T-helper 2 cell treated with Interferon-gamma antibody and Interleukin-4, amounts not matched to agents 5 μg/mL and 100 μg/mL, for 36 hours (primary cell): ENCODE measurements at places on chromosomes 2 and 18.

GRCh38 chr2:133571249-133571648 lies 3.0 kb upstream of the NCKAP5 start:
- DNase-seq: no peak

- no peak for DNase-seq
Observed at GRCh38 chr2:39780825-39781600, 2.0 kb upstream of the THUMPD2 start.

DNA sequence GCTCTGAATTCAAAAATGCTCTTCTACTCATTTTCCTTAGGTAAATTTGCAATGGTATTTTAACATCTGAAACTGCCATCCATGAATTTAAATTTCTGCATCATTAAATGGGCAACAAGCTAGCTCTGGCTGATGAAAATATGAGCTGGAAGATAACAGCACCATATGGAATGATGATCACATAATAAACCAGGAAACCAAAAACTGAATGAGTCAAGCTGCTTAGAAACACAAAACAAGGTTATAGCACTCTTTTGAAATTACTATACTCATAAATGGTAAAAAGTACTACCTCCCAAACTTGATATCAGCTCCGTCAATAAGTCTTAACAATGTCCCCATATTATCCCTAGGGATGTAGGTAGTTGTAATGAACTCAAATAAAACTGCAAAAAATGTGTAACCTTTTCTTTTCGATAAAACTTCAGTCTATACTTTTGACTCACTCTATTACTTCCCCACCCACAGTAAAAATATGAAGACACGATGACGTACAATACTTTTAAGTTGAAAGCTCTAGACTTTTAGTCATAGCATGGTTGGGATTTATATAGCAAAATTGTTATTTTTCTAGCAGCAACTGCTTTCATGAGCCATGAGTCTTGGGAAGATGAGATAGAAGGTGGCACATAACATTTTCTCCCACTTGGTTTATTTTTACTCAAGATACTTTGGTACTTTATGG lies 396.7 kb downstream of the CDH2 start:
- DNase-seq: no peak

DNA sequence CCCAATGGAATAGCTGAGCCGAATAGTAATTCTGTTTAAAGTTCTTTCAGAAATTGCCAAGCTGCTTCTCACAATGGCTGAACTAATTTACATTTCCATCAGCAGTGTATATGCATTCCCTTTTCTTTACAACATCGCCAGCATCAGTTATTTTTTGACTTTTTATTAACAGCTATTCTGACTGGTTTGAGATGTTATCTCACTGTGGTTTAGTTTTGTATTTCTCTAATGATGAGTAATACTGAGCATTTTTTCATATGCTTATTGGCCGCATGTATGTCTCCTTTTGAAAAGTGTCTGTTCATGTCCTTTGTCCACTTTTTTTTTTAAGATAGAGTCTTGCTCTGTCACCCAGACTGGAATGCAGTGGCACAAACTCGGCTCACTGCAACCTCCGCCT lies 100.7 kb downstream of the C2orf74 start:
- no peak for DNase-seq

DNA sequence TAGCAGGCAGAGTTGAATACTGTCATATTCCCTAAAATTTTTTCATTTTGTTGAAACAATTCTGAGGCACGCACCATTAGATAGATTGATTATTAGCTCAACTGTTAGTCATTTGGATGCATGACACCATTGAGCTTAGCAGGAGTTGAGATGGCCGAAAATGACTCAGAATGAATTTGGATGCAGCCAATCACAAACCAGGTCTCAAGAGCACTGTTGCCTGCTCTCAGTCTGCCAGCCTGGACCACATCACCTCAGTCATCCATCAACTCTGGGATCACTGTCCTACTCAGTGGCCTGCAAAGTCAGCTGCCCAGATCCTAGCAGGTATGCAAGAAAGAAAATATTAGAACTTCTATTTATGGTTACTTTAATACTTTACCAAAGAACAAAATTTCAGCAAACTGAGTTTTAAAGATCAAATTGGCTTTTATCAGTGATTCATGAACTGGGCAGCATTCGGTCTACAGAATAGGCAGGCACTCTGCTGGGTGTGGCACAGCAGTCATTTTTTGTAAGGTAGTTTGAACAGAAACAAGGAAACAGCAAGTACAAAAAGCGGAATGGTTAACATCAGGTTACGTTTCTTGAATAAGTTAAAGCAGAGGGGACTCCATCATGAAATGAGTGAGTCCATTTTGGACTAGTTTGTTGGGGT lies 152.7 kb upstream of the ARHGAP28 start:
- DNase-seq: no peak

GRCh38 chr2:96106991-96107707 lies 9.2 kb downstream of the ADRA2B start:
- no peak for DNase-seq
